Urothelium cell line (cell line): ENCODE measurements at places on chromosomes 13 and 19.
A peak's percentile ranks its signal among the peaks of the same experiment; 100 is the strongest.

- DNase-seq: no peak
These were observed 125.1 kb downstream of the SIPA1L3 start for GRCh38 chr19:38032151-38032550.

GRCh38 chr19:29717051-29717450, 2.0 kb upstream of the C19orf12 start:
- DNase-seq: no peak

GRCh38 chr13:93865235-93865634, 614.2 kb downstream of the DCT start:
- no peak for DNase-seq

DNA sequence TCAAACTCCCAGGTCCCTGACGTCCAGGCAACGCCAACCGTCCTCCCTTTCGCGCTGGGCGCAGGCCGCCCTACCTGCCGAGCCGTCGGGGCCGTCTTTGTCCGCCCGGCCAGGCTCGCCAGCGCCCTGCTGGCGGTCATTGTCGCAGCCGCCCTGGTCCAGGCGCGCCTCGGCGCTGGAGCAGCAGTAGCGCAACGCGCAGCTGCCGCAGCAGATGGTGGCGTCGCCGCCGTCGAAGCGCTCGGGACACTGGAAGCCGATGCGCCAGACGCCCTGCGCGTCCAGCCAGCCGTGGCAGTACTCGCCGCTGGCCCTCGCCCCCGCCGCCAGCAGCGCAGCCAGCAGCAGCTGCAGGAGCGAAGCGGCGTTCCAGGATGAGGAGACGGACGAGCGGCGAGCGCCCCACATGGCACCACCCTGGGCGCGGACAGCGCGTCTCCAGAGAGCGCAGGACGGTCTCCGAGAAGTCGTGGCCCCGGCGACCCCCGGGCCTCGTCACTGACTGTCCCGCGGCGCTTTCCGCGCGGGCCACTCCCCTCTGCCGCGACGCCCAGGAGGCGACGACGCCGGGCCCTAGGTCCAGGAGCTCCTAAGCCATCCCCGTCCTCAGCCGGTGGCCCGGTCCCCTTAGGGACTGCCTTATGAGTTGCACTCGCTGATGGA, 1.1 kb downstream of the SHISA2 start:
- DNase-seq: no peak

DNA sequence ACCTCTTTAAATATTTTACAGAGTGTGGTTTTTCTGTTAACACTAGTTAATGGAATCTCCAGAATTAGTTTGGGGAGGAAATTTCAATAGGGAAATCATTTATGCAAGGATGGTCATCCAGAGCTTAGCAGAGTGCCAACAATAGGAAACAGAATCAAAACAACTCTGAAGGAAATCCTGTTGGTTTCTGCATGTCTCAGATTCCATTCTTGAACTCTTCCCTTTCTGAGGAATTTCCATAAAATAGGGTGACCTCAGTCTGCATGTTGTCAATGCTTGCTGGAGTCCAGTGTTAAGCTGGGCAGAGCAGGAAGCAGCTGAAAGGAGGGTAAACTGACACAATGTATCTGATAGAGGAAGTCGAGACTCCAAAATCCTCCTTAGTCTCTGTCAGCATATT, 16.9 kb downstream of the CBY2 start:
- DNase-seq: no peak

- no peak for DNase-seq
These were observed 37.9 kb downstream of the ARHGAP35 start for GRCh38 chr19:46898731-46899130.

DNA sequence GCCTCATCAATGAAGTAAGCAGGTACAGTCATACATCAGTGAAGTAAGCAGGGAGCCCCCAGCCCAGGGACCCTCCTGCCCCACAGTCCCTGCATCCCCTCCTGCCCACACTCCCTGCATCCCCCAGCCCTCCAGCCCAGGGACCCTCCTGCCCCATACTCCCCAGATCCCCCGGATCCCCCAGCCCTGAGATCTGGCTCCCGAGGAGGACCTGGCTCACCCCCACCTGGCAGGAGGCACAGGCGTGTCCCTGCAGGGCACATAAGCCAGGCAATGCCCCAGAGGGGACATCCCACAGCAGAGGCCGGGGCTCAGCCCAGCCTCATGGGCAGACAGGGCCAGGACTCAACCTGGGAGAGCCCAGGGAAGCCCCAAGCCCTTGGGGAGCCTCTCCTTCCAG, 53.6 kb upstream of the TPM4 start:
- no peak for DNase-seq

GRCh38 chr19:31946491-31946890, 398.9 kb upstream of the ZNF507 start:
- DNase-seq: no peak

GRCh38 chr13:79631051-79631659, 150.2 kb downstream of the NDFIP2 start:
- DNase-seq: peak; percentile 3

DNA sequence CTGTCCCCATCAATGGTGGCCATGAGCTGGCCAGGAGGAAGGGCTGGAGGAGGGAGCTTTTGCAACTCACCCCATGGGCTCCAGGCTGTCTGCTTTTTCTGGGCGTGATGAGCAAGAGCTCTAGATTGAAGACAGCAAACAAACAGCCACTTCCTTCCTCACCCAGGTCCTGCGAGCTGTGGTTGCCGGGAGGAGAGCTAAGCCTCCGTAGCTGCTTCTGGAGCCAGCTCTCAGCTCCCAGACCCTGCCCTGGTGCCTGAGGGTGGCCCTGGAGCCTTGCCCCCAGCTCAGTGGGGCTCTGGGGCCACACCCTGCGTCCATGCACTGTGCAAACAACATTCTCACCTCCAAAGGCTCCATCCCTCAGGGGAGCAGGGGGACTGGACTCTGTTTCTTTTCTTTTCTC, 6.2 kb downstream of the MYO1F start:
- DNase-seq: peak; percentile 33
